HS-5 (cell line): ENCODE measurements at places on chromosomes 2 and 18.
A peak's percentile ranks its signal among the peaks of the same experiment; 100 is the strongest.

DNA sequence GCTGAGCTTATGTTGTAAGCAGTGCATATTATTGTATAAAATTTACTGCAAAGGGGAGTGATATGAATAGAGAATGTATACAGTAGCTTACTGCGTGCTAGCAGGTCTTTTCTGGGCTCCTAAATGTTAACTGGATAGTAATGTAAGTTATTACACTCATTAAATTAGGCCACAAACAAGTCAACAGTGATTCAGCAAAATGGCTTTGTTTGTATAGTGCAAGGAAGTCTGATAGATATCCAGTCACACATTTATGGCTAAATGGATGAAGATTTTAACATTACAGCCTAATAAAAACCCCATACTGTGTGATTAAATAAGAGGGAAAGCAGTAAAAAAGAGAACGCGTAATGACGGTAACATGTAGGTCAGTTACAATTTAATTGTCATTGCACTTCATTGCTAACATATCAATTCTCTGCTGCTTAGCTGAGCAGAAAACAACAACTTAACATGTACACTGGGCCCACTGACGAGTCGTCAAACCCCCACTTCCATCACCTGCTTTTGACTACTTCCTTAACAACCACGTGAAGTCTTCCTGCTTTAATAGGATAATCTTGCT is 665.0 kb upstream of the FANCL start:
- DNase-seq: no peak

GRCh38 chr2:100814453-100814852 is 5.5 kb upstream of the NPAS2 start:
- no peak for DNase-seq

- no peak for DNase-seq
These were observed 283.1 kb downstream of the CPS1 start for GRCh38 chr2:210839450-210839849.

DNA sequence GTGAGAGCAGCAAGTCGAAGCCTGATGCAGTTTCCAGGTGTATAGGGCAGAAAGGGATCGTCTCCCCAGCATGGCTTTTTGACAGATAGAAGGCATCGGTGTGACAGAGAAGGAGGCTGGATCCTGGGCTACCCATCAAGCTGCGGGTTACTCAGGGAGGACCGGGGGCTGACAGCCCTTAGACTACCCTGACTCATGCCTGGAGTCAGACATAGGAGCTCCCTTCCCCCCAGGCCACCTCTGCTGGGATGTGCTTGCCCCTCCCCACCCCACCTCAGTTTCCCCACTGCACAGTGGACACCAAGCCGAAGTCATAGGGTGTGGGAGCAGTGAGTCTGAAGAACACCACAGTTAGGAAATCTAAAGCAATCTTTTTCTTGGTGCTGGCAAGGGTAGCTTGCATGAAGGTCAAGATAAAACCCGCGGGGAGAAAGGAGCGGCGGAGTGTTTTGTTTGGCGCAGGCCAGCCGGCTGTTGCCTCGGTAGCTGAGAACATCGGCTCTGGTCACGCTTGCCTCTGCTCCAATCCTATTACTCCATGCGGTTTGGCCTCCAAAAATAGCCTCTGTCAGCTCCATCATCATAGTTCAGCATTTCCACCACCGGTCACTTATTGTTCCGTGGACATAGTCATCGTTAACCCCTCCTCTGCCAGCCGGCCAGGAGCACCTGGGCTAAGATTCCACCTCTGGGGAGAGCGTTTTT is 169.2 kb upstream of the GLI2 start:
- DNase-seq: no peak

DNA sequence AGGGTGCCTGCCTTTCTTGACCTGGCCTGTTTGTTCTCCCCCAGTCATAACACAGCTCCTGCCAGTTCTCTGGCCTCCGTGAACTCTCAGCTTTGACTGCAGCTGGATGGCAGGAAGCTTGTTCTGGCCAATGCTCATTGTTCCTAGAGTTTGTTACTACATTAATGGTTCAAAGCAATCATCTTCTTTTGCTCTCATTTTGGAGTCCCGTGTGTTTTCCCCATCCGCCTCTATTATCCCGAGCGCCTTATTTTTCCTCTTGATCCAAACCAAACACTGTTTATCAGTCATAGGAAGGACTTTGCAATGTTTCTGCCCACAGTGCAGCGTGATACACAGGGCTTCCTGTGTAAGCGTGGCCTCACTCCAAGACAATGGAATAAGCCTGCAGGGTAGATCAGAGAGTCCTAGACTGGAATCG is 184.3 kb upstream of the APCDD1 start:
- DNase-seq: no peak

DNA sequence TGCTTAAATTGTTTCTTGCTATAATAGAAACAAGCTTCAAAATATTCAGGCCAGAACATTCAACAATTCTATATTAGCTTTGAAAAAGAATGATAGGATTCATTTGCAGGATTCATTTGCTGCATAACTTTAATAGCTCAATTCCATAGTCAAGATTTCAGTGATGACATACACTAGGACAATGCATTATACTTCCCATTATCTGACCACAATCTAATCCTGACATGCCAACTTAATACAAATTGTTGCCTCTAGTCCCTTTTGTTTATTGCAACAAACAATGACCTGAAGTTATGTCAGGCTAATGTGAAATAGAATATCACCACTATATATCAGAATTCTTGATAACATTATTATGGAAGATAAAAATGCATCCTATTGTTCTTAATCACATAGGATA is 169.4 kb downstream of the DNAH7 start:
- no peak for DNase-seq

DNA sequence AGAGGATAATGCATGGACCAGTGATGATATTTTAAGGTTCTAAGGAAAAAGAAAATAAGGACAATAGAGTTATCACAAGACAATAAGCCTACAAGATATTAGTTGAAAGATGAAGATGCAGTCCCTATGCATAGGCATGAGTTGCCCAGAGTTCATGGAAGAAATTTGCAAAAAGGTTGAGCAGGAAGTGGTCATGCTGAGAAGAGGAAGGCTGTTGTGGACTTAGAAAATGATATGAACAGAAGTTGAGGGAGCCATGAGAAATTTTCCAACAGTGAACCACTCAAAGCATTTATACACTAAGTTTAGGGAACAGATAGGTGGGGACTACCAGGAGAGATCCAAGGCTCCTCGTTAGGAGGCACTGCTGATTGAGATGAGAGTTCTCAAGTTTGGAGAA is 3.5 kb downstream of the OSBPL6 start:
- DNase-seq: no peak

GRCh38 chr2:159650574-159650973 is 34.2 kb upstream of the BAZ2B start:
- DNase-seq: no peak

DNA sequence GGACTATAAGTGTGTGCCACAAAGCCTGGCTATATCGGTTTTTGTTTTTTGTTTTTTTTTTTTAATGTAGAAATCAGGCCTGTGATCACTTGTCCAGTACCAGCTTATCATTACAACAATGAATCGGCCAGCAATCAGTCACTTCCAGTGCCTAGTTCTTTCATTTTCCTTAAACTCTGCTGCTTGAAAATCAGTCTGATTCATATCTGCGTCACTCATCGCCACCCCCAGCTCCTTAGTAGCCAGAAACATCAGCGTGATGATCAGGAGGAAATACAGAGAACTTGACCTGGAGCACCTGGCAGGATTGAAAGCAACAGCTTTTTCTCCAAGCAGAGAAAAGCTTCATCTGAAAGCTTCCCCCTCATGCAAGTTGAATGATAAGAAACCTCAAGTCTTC is 75.4 kb downstream of the SPTBN1 start:
- peak; percentile 63 for DNase-seq

DNA sequence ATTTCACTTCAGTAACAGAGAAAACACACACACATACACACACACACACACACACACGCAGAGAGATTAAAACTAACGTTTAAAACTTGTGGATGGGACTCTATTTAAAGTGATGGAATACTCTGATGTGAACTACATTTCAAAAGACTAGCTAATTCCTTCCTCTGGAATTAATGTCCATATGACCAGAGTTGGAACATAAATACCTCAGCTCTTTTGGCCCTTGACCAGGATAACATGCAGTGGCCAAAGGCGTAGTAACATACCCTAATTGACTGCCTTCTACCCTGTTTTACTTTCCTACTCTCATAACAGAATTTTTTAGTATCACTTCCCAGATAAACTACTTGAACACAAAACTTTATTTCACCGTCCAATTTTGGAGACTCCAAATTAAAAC is 671.3 kb upstream of the CHAC2 start:
- DNase-seq: no peak

- no peak for DNase-seq
These were observed 27.5 kb upstream of the FOSL2 start for GRCh38 chr2:28365158-28365557.

GRCh38 chr2:191629001-191629453 is 48.9 kb upstream of the NABP1 start:
- DNase-seq: no peak

DNA sequence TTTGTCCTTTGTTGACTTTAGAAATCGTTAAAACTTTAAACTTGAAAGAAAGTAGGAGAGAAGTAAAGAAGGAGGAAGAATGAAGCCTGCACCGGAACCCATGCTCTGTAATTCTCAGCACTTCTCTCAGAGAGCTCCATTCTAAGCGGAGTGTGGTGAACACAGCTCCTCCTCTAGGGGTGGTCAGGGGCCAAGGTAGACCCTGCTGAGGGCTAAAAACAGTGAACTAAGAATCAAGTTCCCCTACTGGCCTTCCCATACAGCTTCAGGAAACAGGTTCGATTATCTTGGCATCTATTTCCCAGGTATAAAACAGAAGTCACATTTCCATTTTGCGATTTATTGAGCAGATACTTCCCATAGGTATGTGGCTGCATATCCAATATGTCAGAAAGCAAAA is 92.7 kb upstream of the ASAP2 start:
- DNase-seq: no peak

GRCh38 chr2:241199897-241200821 is 11.7 kb downstream of the ANO7 start:
- no peak for DNase-seq

DNA sequence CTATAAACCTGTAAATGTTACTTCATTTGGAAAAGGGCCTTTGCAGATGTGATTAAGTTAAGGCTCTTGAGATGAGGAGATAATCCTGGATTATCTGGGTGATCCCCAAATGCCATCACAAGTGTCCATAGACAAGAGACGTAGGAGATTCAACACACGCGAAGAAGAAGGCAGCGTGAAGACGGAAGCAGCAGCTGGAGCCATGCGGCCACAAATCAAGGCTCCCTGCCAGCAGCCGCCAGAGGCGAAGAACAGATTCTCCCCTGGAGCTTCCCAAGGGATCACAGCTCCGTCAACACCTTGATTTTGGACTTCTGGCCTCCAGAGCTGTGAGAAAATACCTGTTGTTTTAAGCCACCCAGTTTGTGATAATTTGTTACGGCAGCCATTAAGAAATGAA is 11.0 kb upstream of the VAPA start:
- DNase-seq: no peak

- no peak for DNase-seq
These were observed 177.4 kb downstream of the SMAD2 start for GRCh38 chr18:47752796-47753645.

- DNase-seq: no peak
These were observed 22.2 kb downstream of the INPP5D start for GRCh38 chr2:233082222-233082930.

DNA sequence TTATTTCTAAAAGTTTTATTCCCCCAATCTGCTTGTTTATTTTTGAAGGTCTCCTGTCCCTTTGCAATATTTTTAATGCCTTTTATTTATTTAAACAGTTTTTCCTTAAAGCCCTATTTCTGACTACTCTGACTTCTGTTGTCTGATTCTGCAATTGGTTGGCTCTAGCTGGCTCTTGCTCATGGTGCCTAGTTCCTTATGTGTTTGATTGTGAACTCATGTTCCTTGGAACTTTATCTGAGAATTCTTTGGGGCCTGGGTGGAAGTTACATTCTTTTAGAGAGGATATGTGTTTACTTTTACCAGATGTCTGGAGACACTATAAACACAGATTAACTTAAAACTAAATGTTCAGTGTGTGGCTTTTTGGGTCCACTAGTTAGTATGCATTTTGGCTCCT is 175.9 kb downstream of the DYSF start:
- no peak for DNase-seq

GRCh38 chr2:100289020-100289419 is 33.3 kb downstream of the LONRF2 start:
- no peak for DNase-seq

- DNase-seq: no peak
These were observed 567.2 kb downstream of the TMX3 start for GRCh38 chr18:68147728-68148127.

DNA sequence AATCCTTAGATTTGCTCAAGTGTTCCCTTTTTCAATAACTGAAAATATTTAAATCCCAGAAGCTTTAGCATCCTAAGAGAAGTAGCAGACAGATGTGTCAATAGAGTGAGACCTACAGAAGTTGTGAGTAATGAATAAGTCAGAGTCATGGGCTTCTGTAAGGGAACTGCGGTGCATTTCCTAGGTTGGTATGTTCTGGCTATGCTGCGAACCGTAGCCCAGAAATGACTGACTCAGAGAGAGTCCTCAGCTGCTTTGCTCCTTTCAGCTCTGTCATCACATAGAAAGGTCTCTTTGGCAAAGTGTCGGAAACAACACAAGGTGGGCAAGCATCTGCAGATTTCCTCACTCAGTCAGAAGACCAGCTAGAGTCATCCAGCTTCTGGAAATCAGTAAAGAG is 297.1 kb downstream of the ARHGAP15 start:
- DNase-seq: peak; percentile 84

DNA sequence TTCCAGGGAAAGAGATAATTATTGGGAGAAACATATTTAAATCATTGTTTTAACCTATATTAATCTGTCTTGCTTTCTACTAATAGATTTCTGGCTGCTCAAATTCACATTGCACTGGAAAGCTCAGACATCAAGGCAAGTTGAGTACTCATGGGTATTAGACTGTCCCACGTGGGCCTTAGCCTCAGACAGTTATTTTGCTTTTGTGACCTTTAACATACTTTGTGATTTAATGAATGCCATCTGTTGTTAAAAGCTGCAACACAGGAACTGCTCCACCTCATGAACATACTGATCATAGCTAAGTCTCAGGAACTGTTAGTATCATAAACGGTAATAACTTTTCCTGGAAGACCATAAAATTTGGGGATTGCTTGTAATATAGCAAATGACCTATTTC is 2.7 kb upstream of the LCT start:
- DNase-seq: peak; percentile 34
